T-cell (primary cell): ENCODE measurements at places on chromosomes 12 and 14. TPM values are rescaled to one million over a fixed set of nuclear protein-coding genes. Genes with fewer than 3 reads are reported as not detected.
A peak's percentile ranks its signal among the peaks of the same experiment; 100 is the strongest.

DNA sequence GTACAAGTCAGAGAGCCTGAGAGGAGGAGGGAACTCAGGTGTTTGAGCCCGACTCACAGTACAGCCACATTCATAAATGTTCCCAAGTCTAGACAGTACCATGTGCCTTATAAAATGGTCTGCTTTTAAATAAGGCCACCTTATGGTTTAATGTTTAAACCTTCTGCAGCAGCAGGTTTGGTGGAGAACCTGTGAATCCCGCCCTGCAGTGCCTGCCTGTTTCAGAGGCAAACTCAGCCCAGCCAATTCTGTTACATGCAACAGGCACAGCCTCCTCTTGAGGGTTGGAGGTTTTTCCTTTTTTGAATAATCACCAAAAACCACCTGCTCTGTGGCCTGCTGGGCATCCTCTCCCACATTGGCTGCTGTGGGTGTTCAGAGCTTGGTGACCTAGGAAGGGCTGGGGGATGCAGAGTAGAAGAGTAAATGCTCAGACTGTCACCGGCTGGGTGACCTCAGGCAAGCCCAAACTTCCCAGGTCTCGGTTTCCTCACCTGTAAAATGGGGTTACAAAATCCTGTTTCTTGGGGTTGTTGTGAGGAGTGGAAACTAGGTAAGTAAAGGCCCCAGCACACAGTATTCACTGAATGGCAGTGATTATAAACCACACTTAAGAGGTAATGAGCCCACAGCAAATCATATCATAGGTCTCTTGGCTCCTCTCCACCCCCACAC, 28.0 kb downstream of the NUAK1 start:
- no peak overlapping the region for H3K27ac ChIP-seq
- no peaks in the 10 kb centered on the region for H3K27me3 ChIP-seq
- H3K4me1 ChIP-seq = no peaks in the 10 kb centered on the region
- no peak for DNase-seq
- H3K36me3 ChIP-seq = no peaks in the 10 kb centered on the region

DNA sequence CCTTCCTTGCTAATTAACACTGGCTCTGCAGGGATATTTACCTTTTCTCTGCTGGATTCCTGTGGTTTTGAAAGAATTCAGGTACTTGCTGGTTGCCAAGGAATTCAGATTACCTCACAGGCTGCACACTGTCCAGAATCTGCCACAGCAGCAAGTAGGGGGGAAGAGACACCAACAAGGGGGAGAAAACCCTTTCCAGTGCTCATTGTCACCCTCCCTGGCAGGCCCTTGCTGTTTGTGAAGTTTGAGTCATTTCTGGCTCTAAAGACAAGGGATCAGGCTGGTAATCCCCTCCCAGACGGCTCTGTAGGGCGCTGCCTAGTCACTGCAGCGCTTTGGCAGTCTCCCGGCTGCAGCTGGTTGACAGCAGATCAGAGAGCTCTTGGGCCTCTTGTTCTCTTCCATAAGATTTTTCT, 50.8 kb downstream of the TTLL5 start:
- H3K27me3 ChIP-seq = no peaks in the 10 kb centered on the region
- H3K4me3 ChIP-seq = no peak overlapping the region
- H3K4me1 ChIP-seq = no peaks in the 10 kb centered on the region
- DNase-seq = no peak
- H3K27ac ChIP-seq = no peak overlapping the region
- H3K36me3 ChIP-seq = peaks cover 8% of the 10 kb centered on the region

WNT1 gene
- 1.5 TPM for total RNA-seq

CD163 gene
- total RNA-seq = 0.73 TPM

CPM gene
- 2.4 TPM for total RNA-seq

NKX2-1 gene
- not detected for total RNA-seq

TAS2R13 gene
- total RNA-seq = 1.2 TPM

DNA sequence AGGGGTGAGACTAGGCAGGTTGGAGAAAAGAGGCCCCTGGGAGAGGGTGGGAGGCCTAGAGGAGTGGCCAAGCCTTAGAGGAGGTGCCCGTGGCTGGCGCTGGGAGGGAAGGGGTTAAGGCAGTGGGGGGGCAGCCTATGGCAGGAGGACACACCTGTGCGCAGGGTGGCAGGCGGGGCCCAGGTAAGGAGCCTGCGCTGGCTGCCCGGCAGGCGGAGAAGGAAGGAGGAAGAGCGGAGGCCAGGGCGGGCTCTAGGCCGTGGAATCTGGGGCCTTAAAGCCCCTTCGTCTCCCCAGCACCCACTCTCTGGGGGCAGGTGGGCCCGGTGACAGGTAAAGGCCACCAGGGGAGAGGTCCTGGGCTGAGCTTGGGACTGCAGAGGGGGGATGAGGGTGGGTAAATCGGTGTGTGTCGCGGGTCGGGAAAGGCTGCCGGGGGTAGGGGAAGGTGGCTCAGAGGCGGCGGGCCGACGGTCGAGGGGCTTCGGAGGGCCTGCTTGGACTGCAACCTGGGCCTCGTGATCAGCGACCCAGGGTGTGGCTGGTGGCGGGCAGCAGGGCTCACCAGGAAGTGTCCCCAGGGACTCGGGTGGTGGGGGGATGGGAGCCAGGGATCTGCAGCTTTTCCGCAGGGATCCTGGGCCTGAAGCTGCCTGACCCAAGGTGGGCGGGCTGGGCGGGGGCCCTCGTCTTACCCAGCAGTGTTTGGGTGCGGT, 7.3 kb downstream of the PHB2 start:
- H3K4me1 ChIP-seq = peaks cover 35% of the 10 kb centered on the region
- H3K27ac ChIP-seq = peak overlapping the region; percentile 97
- no peak overlapping the region for H3K4me3 ChIP-seq
- no peaks in the 10 kb centered on the region for H3K27me3 ChIP-seq
- DNase-seq = no peak

C1R gene
- 2.2 TPM for total RNA-seq

PIWIL1 gene
- total RNA-seq = not detected

PPFIA2 gene
- total RNA-seq = not detected

GPR135 gene
- 2.1 TPM for total RNA-seq

GRCh38 chr12:38883629-38884134, 21.7 kb downstream of the CPNE8 start:
- no peaks in the 10 kb centered on the region for H3K36me3 ChIP-seq
- no peaks in the 10 kb centered on the region for H3K4me1 ChIP-seq
- no peak overlapping the region for H3K27ac ChIP-seq
- H3K27me3 ChIP-seq = no peaks in the 10 kb centered on the region
- no peak overlapping the region for H3K4me3 ChIP-seq
- no peak for DNase-seq

LPAR5 gene
- 14.9 TPM for total RNA-seq

DNA sequence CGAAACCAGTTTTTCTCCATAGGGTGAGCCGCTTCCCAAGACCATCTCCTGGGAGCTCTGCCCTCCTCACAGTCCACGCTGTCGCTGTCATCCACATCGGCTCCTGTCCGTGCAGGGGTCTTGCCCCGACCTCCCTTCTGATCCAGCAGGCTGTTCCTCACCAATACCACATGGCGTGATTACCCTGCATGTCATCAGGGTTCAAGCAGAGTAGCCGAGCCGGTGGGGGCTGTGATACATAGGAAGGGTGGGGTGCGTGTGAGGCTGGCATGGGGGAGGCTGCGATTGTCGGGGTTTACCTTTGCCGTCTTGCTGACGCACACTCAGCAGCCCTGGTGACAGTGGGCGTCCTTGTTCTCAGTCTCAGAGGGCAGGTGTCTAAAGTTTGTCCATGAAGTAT, 17.0 kb downstream of the TEDC1 start:
- H3K36me3 ChIP-seq = no peaks in the 10 kb centered on the region
- no peak for DNase-seq
- no peak overlapping the region for H3K4me3 ChIP-seq
- H3K4me1 ChIP-seq = no peaks in the 10 kb centered on the region

SERPINA10 gene
- not detected for total RNA-seq

C12orf54 gene
- not detected for total RNA-seq

- H3K4me3 ChIP-seq = no peak overlapping the region
- no peaks in the 10 kb centered on the region for H3K36me3 ChIP-seq
- peak; percentile 14 for DNase-seq
- H3K27me3 ChIP-seq = no peaks in the 10 kb centered on the region
- H3K27ac ChIP-seq = peak overlapping the region; percentile 98
- peaks cover 55% of the 10 kb centered on the region for H3K4me1 ChIP-seq
Measured at GRCh38 chr12:120015313-120015712, 26.3 kb downstream of the BICDL1 start.

NOXRED1 gene
- 1.2 TPM for total RNA-seq

GRCh38 chr14:55605793-55606192, 25.8 kb downstream of the KTN1 start:
- H3K4me3 ChIP-seq = no peak overlapping the region
- no peak overlapping the region for H3K27ac ChIP-seq
- no peaks in the 10 kb centered on the region for H3K27me3 ChIP-seq
- H3K36me3 ChIP-seq = peaks cover 3% of the 10 kb centered on the region
- DNase-seq = no peak

GLS2 gene
- 3.7 TPM for total RNA-seq

GRCh38 chr12:44497044-44497443, 379.1 kb downstream of the NELL2 start:
- H3K27me3 ChIP-seq = no peaks in the 10 kb centered on the region
- no peak overlapping the region for H3K27ac ChIP-seq
- no peaks in the 10 kb centered on the region for H3K36me3 ChIP-seq

NINJ2 gene
- total RNA-seq = 1.7 TPM

FAM222A gene
- total RNA-seq = 1.6 TPM

RASSF9 gene
- total RNA-seq = not detected

GRCh38 chr12:94186278-94187241, 38.2 kb downstream of the PLXNC1 start:
- H3K4me1 ChIP-seq = peaks cover 4% of the 10 kb centered on the region
- H3K4me3 ChIP-seq = no peak overlapping the region
- H3K27me3 ChIP-seq = no peaks in the 10 kb centered on the region
- DNase-seq = no peak

DNA sequence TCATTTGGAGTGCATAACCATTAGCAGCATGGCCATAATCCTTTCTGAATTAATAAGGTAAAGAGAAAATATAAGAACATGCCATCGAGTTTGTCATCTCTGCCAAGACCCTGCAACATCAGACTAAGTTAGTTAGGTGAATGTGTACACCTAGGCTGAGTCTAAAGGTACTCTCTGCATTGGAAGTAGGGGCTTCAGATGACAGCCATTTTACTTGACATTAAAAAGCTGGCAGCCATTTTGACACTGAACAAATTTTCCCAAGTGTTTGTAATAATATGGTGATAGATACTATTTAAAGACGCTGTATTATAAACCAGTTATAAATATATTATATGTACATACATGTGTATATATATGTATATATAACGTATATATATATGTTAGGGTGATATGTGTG, 79.0 kb downstream of the SUDS3 start:
- H3K27me3 ChIP-seq = peaks cover 6% of the 10 kb centered on the region
- no peak for DNase-seq
- no peaks in the 10 kb centered on the region for H3K4me1 ChIP-seq
- H3K36me3 ChIP-seq = no peaks in the 10 kb centered on the region

FOXA1 gene
- 0.23 TPM for total RNA-seq
